Glomerular endothelial cell (primary cell): ENCODE measurements at places on chromosomes 1 and 21.

GRCh38 chr1:103467100-103467499, 58.4 kb upstream of the RNPC3 start:
- DNase-seq = no peak

DNA sequence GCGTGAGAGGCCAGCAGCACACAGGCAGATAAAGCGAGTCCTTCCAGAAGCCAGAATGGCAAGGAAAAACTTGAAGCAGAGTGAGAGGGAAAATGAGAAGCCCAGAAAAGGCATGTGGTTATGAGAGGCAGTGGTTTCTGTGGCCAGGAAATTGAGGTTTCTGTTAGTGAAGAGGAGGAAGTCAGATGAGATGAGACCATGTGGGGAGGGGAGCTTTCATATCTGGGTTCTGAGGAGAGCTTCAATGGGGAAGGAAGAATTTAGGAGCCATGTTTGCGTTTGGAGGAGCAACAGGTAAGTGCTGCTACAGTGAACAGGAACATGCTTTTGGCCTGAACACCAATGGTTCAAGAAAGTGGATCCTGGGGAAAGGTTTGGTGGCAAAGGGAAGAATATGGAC, 6.1 kb upstream of the CD1A start:
- DNase-seq = no peak

DNA sequence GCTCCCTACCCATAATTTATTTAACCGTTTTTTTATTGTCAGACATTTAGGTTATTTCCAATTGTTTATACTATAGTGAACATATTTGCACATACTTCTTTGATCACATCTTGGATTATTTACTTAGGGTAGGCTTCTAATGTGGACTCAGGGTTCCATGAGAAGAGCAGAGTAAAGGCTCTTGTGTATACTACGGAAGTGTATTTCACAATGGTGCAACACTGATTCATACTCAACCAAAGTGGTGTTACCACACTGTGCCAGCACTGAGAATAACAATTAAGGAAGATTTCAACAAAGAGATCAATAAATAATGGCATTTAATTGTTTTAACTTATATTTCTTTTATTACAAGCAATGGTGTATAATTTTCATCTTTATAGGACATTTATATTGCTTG, 251.2 kb downstream of the ZNF326 start:
- DNase-seq = no peak

- DNase-seq = no peak
Measured at GRCh38 chr1:171800342-171800741, 18.9 kb downstream of the METTL13 start.

DNA sequence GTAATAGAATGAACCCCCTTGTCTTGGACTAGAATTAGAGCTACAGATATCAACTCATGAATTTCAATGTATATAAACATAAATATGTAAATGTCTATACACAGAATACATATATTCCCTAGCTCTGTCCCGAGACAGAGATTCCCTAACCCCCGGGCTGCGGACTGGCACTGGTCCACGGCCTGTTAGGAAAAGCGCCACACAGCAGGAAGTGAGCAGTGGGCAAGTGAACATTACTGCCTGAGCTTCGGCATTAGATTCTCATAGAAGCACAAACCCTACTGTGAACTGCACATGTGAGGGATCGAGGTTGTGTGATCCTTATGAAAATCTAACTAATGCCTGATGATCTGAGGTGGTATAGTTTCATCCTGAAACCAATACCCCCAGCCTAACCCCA, 51.2 kb downstream of the PIK3R3 start:
- no peak for DNase-seq

DNA sequence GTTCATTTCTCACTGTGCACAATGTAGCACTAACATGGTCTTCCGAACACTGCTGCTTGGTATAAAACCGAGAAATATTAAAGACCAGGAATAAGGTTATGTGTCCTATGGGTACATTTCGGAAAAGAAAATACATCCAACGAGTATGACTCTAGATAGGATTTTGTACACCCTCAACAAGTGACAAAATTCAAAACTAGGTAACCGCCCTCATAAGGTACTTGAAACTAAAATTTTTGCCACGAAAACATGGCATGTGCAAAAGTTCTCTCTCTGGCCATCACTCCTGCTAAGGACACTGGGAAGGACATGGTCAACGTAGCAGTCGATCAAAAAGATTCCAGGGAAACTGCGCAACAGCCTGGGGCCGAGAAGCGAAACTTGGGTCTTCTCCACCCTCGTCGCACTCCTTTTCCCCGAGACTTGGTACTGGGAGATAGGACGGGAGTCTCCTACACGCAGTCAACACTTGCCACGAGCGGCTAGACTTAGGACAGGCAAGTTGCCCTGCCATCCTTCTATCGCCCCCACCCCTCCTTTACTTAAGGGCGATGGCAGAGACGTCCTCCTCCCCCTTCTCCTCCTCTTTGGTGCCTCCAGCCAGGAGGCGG, 338 bp upstream of the TOR1AIP1 start:
- peak; percentile 72 for DNase-seq

GRCh38 chr1:208841436-208841835, 597.3 kb upstream of the PLXNA2 start:
- no peak for DNase-seq

DNA sequence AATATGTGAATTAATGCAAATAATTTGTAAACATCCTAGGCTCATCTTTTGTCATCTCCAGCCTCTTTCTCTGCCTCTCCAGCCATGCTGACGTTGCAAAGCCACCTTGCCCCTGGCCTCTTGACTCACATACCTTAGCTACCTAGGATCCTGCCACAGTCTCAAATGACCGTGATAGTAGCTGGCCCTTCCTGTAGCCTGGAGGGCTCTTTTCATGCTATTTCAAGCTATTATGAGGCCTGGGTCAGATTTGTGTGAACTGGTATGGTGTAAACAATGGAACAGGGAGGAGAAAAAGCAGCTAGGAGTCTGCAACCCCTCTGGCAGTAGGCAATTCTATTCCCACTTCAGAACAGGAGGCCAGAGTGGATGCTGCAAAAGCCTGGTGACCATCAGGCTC, 337.7 kb downstream of the DISC1 start:
- no peak for DNase-seq

GRCh38 chr1:221729771-221730330, 12.0 kb downstream of the DUSP10 start:
- no peak for DNase-seq

DNA sequence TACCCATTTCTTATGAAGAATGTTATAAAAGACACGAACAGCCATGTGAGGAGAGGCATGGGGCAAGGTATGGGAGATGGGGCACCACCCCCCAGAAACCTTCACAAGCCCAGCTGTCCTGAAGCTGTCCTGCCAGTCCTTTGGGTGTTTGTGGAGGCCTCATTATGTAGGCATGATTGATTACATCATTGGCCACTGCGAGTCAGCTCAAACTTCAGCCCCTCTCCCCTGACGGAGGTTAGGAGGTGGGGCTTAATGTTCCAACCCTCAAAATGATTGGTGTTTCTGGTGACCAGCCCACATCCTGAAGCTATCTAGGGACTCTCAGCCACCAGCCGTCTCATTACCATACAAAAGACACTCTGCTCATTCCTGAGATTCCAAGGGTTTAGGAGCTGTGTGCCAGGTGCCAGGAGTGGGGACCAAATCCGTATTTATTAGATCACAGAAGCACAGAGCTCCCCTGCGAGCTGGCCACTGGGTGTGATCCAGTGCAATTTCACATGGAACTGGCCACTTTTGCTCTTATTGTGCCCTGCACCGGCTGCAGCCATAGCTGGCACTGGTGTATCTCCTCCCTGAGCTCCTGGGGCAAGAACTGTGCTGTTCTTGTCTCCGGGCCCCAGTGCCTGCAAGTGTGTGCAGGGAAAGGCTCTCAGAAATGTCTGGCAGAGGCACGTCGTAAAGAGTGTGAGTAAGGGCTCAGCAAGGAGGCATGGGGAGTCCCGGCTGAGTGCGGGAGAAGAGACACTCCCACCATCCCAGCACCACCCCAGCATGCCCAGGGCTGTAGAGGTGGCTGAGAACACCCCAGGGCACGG, 10.5 kb downstream of the KIAA1614 start:
- DNase-seq = no peak

DNA sequence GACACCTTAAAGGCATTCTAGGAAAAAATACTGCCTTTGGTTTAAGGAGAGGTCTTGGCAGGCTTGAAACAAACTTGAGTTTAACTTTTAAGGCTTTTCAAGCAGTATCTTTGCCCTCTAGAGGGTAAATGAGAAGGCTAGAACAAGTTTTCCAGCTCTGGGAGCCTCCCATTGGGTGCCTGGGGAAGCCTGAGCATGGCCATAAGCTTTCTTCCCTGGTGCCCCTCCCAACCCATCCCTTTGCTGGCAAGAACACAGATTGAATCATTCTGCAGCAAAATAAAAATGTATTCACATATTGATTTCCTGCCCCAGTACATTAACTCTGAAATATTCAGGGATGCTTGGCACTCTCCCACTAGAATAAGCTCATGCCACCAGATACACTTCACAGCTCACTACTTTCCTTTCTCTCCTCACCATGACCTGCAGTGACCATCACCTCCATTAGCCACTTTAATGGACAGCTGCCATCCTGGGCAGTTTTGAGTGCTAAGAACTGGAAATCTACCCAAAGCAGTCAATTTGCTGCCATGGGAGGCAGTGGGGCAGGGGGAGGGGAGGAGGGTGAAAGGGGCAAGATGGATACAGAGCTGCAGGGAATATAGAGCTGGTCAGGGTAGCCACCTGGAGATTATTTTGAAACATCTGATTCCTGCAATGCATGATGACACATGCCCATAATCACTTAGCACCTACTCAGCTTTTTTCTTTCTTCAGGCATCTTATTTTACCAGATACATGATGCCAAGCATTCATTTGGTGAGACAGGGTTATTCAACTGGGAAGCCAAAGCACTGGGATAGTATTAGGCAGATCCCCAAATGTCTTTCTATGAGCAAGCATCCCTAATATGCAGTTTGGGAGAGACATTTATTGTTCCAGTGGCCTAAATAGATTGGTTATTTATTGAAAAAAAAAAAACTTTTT, 140.6 kb downstream of the SYT2 start:
- no peak for DNase-seq

DNA sequence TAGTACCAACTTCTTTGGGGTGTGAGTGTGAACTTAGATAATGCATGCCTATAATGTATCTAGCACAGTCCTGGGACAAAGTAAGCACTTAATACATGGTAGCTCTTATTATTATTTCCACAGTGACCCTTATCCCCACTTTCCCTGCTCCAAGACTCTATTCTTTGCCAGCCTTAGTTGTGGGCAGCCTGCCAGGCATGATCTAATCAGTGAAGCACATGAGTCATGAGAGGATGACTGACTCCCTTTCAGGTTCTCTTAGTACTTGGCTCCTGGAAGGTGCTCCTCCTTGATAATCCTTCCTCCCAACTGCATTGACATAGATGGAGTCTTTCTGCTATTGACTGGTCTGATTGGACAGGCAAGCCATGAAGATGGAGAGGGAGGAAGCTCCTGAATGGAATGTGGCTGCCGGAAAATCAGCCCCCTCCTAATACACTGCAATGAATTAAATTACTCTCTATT, 17.4 kb upstream of the GNG12 start:
- DNase-seq = peak; percentile 95

GRCh38 chr1:107870696-107871095, 94.3 kb downstream of the VAV3 start:
- DNase-seq = no peak

- DNase-seq = no peak
Measured at GRCh38 chr1:116408193-116408592, 35.1 kb downstream of the ATP1A1 start.
